Muscle of back (tissue), 13 donors: ENCODE measurements at places on chromosomes 1 and 21. TPM values are rescaled to one million over a fixed set of nuclear protein-coding genes. Genes with fewer than 3 reads are reported as not detected.

Gene C1QC
- 42.1 TPM for polyA plus RNA-seq

Gene RGS7
- polyA plus RNA-seq, result 0.05 TPM

Gene LCE1A
- not detected for polyA plus RNA-seq

Gene SELL
- 5.4 TPM for polyA plus RNA-seq

Gene LCE1F
- polyA plus RNA-seq, result not detected

Gene LYPD8
- not detected for polyA plus RNA-seq

Gene PBX1
- 58.5 TPM for polyA plus RNA-seq

Gene SMIM1
- 2.0 TPM for polyA plus RNA-seq

Gene GUCA2A
- polyA plus RNA-seq, result not detected

Gene C4BPA
- polyA plus RNA-seq, result 0.31 TPM

Gene NBPF10
- 1.4 TPM for polyA plus RNA-seq

Gene C1orf87
- 0.69 TPM for polyA plus RNA-seq

Gene IQGAP3
- 8.2 TPM for polyA plus RNA-seq

Gene LRRC71
- 0.74 TPM for polyA plus RNA-seq

Gene C1orf141
- not detected for polyA plus RNA-seq

Gene FAAH
- 17.0 TPM for polyA plus RNA-seq

Gene LRRC39
- 194 TPM for polyA plus RNA-seq

Gene TFF2
- polyA plus RNA-seq, result not detected

Gene GRHL3
- polyA plus RNA-seq, result not detected

Gene APP
- polyA plus RNA-seq, result 457 TPM

Gene SLC25A34
- polyA plus RNA-seq, result 5.5 TPM

Gene OLFML2B
- polyA plus RNA-seq, result 66.5 TPM

Gene SPATA1
- polyA plus RNA-seq, result 1.5 TPM

Gene TMEM52
- 90.1 TPM for polyA plus RNA-seq

Gene CLCA2
- polyA plus RNA-seq, result not detected

Gene CCDC27
- 0.09 TPM for polyA plus RNA-seq

Gene ETV3L
- polyA plus RNA-seq, result not detected

Gene GBP1
- polyA plus RNA-seq, result 7.4 TPM

Gene TTC39A
- polyA plus RNA-seq, result 3.2 TPM

Gene ARTN
- 0.50 TPM for polyA plus RNA-seq

Gene GRIK3
- 0.97 TPM for polyA plus RNA-seq

Gene KRTAP19-3
- polyA plus RNA-seq, result not detected

Gene ZNF593OS
- 1.8 TPM for polyA plus RNA-seq
